ENCODE measurements at places on chromosomes 5 and 9.

DNA sequence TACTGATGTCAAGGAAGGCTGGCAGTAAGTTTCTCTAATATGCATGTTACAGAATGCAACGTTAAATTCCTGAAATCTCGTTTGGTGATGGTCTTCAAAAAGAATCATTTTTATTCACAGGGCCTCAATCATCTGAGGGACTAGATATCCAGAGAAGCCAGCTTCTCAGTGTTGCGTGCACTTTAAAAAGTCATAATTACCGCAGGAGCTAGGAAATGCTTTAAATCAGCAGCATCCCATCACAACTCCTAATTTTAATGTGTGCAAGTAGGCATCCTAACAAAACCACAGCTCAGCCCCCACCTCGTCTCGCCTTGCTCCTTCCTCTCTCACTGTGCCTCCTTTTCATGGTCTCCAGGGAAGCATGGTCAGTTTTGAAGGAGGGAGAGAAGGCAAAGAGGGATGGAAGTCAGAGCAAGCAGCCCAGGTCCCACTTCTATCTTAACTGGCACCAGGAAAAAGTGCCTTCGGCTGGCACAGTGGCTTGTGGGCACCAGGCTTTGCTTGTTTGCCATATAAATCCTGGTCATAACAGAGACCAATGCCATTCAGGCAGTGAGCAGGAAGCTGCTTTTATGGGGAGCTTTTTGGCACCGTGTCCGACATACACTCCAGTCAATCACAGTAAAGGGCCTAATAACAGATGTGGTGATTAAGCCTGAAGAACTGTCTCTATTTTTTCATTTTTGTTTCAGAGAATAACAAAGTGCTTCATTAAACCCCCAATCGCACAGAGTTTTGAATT is 21.4 kb downstream of the MEGF10 start:
- DNase-seq, result no peak

DNA sequence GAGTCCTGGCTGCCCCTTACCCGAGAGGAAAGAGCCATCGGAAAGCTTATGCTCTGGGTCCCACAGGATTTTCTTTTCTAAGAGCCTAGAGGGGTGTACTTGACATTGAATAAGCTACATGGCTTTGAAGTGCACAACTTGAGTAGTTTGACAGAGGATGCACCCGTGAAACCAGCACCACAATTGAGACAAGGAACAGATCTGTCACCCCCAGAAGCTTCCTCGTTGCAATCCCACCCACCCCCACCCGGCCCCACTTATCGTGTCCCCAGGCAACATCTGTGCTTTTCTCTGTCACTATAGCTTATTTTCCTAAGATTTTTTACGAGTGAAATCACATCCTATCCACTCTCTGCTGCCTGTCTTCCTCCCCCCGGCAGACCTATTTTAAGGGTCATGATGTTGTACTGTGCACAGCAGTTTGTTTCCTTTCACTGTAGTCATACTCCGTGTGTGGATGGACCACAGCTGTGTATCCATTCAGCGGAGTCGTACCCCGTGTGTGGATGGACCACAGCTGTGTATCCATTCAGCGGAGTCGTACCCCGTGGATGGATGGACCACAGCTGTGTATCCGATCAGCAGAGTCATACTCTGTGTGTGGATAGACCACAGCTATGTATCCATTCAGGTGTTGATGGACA is 8.8 kb upstream of the FCN2 start:
- DNase-seq, result no peak

DNA sequence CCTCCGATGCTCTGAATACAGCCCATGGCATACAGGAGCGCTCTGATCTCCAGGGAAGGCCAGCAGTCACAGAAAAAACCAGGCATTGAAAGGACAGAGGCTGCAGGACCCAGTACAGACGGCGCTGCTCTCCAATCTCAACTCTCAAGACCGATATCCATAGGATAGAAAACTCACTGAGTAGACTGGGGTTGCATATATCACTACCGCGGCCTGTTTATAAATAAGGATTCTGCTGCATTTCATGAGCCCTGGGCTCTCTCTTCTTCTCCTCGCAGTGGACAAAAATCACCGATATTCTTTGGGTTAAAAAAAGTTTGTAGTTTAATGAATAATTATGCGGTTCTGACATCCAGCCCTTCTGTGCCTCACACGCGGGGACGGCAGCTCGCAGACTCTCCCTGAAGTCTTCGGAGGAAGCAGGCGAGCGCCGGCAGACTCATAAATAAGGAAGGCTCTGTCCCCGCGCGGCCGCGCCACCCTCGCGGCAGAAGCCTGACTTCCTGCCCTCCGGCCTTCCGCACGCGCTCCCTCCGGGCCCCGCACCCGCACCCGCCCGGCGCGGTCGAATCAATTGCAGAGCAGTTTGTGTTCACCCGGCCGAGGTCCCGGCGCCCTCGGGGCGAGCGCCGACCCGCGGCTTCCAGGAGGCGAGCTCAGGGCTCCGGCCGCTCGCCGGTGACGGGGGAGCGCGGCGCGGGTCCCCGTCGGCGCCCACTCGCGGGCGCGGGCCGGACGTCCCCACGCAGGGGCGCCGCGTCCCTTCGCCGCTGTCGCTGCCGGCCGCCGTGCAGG is at the start of gene FAM78A:
FAM78A (minus strand) TSS at position 417 of the 795 bp plus-strand sequence; CDS start at position 86, 331 bp downstream.
- no peak for DNase-seq

DNA sequence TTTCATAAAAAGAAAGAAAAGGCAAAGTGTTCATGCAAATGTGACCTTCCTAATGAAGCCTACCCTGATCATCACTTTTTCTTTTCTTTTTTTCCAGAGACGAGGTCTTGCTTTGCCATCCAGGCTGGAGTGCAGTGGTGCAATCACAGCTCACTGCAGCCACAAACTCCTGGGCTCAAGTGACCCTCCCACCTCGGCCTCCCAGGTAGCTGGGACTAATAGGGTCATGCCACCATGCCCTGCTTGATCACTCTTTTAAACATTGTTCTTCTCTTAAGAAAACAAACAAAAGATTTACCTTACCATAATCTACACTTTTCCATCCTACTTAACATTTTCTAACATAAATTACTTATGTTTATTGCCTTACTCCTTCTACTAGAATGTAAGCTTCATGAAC is 8.5 kb upstream of the GOLGA1 start:
- no peak for DNase-seq

- DNase-seq, result no peak
Observed at GRCh38 chr9:38274800-38275199, 117.7 kb upstream of the ALDH1B1 start.

DNA sequence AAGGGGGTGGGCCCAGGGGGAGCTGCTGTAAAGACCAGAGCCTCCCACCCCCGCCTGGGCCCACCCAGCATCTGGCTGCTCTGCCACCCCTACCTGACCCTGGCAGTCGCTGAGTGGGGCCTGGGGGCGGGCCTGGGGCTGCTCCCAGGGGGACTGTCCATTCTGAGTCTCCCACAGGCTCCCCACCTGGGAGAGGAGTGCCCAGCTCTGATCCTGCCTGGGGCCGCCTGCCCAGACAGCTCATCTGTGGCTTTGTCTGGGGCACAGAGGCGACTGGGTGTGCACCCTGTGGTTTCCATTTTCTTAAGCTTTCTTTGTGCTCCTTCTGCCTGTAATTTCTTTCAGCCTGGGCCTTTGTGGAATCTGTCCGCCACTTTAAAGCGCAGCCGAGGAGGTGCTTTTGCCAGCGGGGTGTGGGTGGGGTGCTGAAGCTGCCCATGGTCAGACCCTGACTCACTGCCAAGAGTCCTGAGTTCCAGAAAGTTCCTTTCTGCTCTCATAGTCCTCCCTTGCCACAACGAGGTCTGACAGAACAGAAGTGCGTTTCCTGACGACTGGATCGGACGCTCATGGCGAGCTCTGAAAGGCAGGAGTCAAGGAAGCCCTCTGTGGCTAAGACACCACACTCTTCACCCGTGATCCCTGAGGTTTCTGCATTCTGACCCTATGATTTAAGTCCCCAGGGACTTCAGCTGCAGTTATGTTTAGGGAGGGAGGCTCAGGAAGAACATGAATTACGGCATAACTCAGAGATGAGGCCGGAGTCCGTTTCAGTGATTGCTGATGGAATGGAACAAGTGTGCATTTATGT is 225.0 kb downstream of the FANCC start:
- DNase-seq, result peak; percentile 93

DNA sequence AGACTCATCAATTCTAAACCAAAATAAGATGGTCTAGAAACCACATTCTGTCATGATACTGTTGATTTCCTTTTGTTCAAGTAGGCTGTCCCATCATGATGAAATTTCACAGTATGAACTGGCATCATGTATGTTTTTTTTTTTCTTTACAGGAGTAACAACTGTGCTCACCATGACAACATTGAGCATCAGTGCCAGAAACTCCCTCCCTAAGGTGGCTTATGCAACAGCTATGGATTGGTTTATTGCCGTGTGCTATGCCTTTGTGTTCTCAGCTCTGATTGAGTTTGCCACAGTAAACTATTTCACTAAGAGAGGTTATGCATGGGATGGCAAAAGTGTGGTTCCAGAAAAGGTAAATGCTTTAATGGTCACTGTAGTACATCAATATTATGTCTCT is 47.6 kb downstream of the GABRA1 start:
- DNase-seq, result no peak

- no peak for DNase-seq
Observed at GRCh38 chr5:114319821-114320220, 42.0 kb upstream of the KCNN2 start.

DNA sequence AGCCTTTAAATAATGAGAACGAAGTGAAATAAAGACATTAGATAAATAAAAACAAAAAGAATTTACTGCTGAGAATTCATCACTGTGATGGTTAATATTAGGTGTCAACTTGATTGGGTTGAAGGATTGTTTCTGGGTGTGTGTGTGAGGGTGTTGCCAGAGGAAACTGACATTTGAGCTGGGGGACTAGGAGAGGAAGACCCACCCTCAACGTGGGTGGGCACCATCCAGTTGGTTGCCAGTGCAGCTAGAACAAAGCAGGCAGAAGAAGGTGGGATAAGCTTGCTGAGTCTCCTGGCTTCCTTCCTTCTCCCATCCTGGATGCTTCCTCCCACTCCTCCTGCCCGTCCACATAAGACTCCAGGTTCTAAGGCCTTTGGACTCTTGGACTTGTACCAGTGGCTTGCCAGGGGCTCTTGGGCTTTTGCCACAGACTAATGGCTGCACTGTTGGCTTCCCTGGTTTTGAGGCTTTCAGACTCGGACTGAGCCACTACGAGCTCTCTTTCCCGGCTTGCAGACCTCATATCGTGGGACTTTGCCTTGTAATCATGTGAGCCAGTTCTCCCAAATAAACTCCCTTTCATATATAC is 43.7 kb upstream of the ABL1 start:
- DNase-seq, result no peak

GRCh38 chr5:143124593-143124992 is 278.9 kb downstream of the NR3C1 start:
- no peak for DNase-seq

Data from SW480 (cell line).